Hematopoietic multipotent progenitor cell treated with erythropoietin and hydrocortisone succinate and interleukin-3 and kit ligand, for 15 days (in vitro differentiated cells): ENCODE measurements at places on chromosomes 7 and 10.
A peak's percentile ranks its signal among the peaks of the same experiment; 100 is the strongest.

DNA sequence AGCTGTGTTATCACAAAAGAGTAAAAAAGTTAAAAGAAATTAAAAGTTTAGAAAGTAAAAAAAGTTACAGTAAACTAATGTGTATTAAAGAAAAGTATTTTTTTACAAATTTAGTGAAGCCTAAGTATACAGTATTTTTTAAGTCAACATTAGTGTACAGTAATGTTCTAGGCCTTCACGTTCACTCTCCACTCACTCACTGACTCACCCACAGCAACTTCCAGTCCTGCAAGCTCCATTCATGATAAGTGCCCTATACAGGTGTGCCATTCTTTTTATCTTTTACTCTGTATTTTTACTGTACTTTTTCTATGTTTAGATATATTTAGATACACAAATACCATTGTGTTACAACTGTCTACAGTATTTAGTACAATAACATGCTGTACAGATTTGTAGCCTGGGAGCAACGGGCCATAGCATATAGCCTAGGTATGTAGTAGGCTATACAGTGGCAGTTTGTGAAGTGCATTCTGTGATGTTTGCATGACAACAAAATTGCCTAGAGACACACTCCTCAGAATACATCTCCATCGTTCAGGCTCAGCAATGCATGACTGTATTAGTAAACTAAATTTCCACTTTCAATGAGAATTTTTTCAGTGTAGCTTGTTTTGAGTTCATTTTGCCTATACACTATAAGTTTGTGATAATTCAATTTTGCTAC, 539.9 kb upstream of the C7orf33 start:
- no peak for DNase-seq

- DNase-seq, result no peak
Measured at GRCh38 chr10:60021361-60021760, 115.0 kb upstream of the CCDC6 start.

DNA sequence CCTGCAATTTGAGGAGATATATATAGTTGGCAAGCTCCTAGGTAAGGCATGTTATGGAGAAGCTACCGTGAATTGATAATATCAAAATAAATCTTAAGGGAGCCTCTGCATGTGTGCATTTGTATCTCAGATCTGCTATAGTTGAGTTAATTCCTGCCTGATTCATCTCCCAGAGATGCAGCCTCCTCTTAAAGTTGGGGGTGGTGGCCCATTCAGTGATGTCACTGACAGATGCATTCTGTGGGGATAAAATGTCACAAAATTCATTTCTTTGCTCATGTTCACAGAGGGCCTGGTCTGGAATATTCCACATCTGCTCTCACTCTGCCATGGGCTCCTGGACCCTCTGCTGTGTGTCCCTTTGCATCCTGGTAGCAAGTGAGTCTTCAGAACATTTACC, 185.8 kb upstream of the PRSS1 start:
- no peak for DNase-seq

DNA sequence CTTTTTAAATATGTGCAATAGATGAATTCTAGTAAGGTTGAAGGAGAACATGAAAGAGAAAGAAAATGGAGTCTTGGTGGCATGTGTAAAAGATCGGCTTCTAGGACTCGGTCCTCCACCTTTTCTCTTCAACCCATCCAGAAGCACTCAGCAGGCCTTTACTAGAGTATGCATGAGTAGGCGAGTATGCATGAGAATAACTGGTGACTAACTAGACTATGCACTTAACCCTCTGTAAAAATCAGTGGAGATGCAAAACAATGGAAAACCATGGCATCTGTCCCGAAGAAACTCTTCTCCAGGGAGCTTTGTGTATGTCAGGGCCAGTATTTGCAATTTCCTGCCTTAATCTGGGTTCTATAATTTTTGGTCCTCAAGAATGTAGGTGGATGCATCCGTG, 40.0 kb upstream of the GRB10 start:
- no peak for DNase-seq

DNA sequence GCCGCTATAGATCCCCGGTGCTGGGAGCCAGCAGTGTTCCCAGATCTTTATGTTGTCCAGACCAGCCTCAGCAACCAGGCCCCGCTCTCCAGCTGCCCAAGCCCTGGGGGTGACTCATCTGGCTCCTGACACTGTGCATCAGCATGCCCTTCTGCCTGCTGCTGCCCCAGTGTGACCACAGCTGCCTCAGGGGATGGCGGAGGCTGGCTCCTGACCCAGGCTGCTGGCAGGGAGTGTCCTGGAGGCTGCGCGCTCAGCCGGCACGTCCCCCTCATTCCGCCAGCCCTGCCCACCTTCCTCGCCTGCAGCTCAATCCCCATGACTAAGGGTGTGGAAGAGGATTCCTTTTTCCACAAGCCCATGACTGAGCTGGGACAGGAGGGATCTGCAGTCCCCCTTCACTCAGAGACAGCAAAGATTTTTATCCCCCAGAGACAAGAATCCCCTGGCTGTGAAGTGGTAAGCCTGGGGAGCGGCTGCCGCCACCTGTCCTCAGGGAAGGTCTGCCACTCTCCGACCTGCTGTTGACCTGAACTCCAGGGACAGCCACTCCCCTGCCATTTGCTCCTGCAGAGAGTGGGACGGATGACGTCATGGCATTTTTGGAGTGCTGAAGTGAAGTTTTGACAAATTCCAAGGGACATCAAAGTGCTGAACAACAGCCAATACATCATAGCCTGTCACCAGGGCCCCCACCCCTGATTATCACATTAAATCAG, 182.8 kb upstream of the BMPER start:
- DNase-seq, result no peak

DNA sequence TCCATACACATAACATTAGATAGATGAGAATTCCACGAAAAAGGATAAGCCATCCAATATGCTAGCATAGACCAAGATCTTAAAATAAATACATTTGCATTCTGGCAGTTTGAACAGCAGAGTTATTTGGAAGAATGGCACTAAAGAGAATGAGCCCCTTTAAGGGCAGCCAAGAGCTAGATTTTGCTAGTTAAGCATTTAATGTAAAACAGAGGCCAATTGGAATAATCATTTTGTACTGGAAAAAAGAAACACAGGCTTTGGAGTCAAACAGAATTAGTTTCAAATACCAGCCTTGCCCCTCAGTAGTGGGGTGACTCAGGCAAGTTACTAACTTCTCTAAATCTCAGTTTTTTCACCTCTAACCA, 56.2 kb downstream of the LRRTM3 start:
- no peak for DNase-seq

DNA sequence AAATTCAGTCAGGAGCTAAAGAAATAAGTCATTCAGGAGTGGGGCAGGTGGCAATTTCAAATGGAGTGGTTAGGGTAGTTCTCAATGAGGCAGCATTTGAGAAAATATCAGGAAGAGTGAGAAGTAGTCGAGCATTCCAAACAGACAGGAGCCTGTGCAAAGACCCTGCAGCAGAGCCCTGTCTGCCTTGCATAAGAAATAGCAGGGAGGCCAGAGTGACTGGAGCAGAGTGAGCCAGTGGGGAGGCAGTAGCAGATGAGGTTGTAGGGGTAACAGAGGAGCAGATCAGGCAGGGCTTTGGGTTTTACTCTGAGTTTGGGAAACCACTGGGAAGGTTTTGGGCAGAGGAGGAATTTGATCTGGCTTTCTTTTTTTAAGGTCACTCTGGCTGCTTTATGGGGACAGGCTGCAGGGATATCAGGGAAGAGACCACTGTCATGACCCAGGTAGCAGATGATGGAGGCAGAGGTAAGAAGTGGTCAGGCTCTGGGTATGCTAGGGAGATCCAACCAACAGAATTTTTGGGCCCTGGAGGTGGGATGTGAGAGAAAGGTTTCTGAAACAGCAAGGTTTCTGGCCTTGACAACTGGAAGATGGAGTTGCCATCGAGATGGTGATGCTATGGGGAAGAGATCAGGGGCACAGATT, 1.3 kb upstream of the BLVRA start:
- DNase-seq, result no peak

GRCh38 chr10:115989621-115990020, 283.4 kb downstream of the GFRA1 start:
- DNase-seq, result no peak

- DNase-seq, result no peak
Measured at GRCh38 chr10:61323726-61324125, 129.5 kb downstream of the TMEM26 start.

GRCh38 chr7:6032641-6033040, 1.5 kb downstream of the ANKRD61 start:
- DNase-seq, result peak; percentile 63

DNA sequence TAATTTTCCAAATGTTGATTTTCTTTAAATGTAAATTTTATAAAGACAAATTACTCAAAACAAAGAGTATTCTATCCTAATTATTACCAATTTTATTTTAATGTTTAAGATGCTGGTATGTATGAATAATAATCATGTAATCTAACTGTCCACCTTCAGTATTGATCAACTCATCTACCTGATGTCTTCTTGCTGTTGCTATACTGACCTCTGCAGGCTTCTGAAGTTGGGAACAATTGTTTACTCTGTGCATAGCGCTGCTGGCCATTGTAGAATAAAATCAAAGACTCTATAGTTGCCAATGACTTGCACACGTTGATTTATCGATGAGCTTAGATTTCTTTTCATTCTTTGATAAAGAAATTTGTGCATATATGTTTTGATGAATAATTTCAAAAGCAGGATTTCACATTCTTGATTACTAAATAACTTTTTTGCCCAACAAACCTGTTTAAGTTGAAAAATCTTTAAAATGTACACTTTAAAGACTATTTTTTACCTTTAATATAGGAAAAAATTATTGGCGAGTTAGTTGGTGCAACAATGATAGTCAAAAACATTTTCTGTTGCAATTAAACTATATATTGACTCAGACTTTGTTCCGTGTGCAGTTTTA, 282.3 kb downstream of the TFEC start:
- no peak for DNase-seq

DNA sequence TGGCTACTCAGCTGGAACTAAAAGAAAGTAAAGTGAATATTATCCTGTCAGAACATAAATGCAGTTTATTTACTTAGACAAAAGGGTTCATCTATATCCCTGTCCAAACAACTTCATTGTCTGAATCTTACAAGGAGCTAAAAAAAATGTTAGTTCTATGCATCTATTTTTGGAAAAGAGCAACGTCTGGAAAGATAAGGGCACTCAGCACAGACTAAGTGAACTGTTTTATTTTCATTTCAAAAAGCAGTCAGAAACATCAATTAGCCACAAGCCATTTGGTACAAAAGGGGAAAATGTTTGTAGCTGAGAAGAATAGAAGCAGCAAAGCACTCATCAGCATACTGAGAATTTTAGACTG, 245.5 kb downstream of the FOXP2 start:
- no peak for DNase-seq

DNA sequence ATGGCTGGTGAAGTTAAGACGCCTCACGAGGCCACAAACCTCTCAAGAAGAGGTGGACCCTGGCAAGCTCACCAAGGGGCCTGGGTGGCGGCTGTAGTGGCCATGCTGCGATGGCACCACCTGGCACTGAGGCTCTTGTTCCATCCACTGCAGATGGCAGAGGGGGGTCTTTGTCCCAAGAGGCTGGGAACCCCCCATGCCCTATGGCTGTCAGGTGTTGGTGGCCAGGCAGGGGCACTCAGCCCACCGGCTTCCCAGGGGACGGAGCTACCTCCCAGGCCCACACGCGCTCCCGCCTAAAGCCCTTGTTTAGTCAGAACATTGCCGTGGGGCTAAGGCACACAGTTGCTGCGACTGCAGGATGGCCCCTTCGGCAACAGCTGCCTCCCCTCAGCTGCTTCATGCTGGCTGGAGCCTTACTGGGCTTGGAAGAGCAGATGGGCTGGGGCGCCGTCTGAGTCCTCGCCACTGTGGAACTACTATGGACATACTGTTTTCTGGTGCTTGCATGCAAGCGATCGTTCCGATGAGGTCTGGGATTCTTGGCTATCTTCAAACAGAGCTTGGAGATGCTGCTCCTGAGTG, 46.8 kb downstream of the DPYSL4 start:
- no peak for DNase-seq

GRCh38 chr7:11170175-11170574, 196.5 kb downstream of the PHF14 start:
- no peak for DNase-seq

- no peak for DNase-seq
Measured at GRCh38 chr10:15211464-15211979, 43.0 kb upstream of the NMT2 start.

DNA sequence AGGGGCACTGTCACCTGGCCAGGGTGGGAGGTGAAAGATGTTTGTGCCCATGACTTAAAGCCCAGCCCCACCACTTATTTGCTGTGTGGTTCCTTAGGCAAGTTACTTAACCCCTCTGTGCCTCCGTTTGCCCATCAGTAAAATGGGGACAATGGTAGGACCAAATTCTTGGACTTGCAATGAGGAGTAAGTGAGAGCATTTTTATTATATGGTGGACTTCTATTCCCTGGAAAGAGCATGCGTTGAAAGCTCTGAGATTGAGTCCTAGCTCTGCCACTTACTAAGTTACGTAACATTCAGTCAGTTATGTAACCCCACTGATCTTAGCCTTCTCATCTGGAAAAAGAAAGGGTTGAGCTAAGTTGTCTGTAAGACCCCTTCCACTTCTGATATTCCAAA, 18.8 kb downstream of the VSIR start:
- no peak for DNase-seq

DNA sequence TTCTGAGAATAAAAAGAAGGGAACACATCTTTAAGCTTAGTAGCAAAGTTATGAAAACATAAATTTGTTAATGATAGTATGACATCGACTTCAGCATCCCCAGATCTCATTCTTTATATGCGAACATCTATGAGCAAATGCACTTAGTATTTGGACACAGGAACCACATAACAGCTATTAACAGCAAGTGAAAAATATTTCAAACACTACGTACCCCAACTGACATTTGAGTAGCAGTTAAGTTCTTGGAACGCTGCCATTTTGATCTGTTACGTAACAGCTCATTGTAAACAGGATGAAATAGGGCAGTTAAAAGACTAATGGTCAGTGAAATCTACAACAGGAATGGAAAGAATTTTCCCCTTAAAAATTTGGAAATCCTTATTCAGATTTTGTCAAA, 428.9 kb downstream of the TNS3 start:
- DNase-seq, result no peak

DNA sequence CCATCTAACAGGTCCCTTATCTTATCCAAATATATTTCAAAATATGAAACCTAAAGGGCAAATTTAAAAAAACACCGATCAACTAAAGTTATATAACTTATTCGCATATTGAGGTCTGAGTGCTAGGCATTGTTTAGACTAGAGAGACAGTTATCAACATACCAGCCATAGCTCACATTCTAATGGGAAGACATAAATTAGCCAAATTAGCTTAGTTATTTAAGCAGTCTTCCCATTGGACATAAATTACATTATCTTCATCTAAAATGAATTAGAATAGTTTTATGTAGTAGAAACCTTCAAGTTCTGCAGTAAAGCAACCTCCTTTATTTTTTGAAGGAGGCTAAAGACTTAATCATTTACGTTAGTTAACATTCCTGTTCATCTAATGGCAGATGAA, 17.4 kb downstream of the KIF5B start:
- no peak for DNase-seq
